Stimulated activated CD4-positive, alpha-beta T cell treated with anti-CD3 and anti-CD28 coated beads, TNF-alpha, amount 100 ng/mL, for 4 hours (primary cell): ENCODE measurements at places on chromosomes 3 and 15.

DNA sequence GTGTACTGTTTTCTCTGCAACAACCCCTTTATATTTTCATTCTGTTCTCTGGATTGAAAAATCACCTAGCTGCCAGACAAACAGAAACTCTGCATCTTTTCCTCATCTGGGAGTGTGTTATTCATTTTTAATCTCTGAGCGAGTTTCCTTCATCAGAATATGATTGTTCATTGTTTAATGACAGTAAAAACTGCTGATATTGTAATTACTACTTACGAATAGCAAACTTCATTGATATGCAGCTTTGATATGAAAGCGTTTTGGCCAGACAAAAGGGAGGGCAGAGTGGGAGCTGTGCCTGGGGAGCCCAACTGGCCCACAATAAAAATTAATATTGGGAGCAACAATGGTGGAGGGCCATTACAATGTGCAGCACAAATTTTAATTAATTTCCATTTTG lies 132.7 kb upstream of the SKOR1 start:
- DNase-seq = no peak

GRCh38 chr3:162702768-162703385 lies 1206.3 kb downstream of the OTOL1 start:
- DNase-seq = no peak

DNA sequence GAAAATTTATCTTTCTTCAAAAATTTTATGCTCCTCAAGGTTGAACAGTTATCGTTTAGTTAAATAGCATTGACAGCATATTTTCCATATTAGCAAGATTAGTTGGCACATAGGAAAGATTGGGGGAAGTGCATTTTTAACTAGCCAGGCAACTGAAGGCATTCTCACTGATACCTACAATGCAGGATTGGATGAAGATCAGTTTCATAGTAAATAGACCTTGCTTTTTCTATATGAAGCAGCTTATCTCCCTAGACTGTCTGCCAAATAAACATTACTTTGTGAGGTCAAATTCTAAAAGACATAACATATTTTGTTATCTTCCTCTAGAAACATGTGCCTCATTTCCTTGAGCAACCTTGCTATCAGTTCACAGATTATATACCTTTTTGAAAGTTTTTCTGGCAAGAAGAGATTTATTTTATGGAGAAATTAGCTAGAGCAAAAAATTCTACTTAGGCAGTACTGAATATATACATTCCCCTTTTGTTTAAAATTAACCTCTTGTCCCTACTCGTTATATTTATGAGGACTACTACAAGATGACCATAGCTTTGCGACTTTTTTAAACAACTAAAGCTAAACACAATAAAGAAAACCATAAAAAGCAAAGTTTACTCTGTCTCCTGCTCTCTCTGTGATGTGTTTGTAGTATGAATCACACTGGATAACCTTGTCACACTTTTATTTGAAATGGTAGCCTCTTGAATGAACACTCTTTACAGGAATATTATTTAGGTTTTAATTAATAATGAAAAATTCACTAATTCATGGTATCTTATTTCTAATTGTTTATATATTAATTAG lies 654.9 kb upstream of the TBL1XR1 start:
- DNase-seq = no peak

DNA sequence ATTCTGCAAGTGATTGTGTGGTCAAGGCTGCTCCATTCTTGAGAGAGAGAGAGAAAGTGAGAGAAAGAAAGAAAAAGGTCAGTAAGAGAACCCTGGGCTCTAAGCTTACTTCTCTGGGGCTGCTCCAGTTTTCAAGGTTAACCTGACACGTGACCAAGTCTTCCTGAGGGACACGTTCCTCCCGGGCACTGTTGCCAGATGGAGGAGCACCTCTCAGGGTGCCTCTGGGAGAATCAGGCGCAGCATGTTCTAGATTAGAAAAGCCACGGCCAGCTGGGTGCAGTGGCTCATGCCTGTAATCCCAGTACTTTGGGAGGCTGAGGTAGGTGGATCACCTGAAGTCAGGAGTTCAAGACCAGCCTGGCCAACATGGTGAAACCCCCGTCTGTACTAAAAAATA lies 60.8 kb downstream of the ITGA11 start:
- no peak for DNase-seq

DNA sequence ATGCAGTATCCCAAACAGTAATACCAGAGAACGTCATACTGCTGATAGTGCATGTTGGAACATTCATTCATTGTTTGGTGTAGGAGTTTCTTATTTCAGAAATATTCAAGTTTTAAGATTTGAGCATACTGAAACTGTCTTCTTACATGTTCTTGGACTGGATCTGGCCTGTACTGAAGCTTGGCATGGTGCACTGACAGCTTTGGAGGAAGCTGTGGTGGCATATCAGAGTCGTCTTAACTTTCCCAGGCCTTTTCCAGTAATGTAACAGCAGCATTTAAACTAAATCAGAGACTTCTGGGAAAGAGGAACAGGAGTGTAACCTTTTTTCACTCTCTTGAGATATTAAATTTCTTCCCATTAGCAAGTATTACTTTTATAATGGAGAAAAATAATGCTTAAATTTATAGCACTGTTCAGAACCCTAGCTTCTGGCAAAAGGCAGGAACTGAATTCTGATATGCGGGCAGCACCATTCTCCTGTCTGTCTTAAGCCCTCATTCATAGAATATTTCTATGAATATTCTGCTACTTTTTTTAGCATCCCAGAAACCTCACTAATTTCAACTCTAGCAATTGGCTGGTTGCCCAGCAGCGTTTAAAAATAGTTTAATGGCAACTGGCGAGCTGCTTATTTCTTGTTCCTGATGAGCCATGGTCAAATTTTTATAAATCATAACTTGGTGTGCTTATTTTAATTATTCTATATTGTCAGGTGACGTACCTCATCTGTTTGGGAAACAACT lies 31.1 kb downstream of the DNAJC13 start:
- DNase-seq = no peak

GRCh38 chr15:88615303-88616107 lies 5.6 kb upstream of the AEN start:
- no peak for DNase-seq

- DNase-seq = no peak
Observed at GRCh38 chr3:187957165-187957581, 196.8 kb upstream of the LPP start.

GRCh38 chr3:31407665-31408064 lies 125.1 kb upstream of the STT3B start:
- DNase-seq = no peak

DNA sequence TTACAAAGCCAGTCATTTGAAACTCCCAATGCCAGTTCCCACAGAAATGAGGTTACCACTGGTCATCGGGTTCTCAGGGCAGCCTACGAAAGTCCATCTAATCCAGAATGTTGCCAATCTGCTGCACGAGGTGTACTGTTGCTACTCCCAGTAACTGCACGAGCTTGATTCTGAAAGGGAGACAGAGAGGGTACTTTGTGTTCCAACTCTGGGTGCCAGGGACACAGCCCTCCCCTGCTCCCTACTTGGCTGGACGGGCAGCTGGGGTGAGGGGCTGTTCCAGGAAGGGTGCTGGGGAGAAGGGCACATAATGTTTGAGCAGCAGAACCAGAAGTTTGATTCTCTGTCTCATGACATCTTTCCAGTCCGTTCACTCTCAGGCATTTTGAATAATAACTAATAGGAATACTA lies 27.1 kb upstream of the OSBPL11 start:
- no peak for DNase-seq

GRCh38 chr3:153093629-153094028 lies 68.4 kb upstream of the RAP2B start:
- no peak for DNase-seq

GRCh38 chr15:86661580-86661979 lies 581.9 kb downstream of the AGBL1 start:
- DNase-seq = no peak

DNA sequence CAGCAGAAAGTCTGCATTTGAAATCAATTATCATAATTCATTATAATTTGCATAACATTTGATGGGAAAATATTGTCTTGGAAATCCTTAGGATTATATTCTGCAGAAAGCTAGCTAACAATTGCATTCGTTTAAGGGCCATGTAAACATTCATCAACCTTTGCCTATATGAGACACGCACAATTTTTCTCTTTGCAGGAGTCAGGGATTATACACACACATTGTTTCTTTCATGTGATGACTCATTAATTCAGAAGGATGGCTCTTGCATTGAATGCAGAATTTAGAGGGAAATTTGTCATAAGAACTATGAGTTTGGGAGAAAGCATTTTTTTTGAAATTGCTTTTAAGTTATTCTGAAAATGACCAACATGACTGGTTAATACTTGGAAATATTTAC lies 844.7 kb downstream of the DIPK2A start:
- no peak for DNase-seq

DNA sequence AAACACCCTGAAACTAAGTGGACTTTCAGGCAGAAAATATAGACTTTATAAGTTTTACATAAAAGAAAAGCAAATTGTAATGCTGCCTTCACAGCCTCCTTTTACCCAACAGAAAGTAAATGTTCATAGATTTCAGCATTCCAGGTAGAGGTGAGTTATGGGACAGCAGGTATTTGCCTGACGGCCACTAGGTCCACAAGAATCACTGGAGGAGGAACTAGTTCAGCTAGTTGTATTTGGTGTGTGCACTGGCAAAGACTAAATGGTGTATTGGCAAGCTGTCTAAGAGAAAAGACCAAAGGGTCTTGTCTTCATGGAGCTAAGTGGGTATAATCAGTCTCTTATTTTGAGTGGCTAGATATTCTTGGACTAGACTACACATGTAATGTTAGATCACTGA lies 34.2 kb downstream of the ZNF654 start:
- no peak for DNase-seq

DNA sequence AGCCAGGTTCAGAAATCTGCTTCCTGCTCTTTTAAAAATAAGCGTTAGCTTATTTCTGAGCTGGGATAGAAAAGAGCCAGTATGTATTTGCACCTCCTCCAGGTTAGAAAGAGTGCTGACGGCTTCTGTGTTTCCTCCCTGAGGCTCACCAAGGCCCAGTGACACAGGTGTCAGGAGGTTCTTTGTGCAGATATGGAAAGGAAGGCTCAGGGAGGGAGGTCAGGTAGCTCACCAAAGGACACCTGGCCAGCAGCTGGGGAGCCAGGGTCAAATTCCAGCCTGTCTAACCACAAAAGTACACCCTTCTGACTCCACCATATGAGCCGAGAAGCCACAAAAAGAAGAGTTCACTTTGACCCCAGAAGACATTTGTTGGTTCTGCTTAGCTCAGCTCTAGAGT lies 201.0 kb upstream of the WNT5A start:
- no peak for DNase-seq

DNA sequence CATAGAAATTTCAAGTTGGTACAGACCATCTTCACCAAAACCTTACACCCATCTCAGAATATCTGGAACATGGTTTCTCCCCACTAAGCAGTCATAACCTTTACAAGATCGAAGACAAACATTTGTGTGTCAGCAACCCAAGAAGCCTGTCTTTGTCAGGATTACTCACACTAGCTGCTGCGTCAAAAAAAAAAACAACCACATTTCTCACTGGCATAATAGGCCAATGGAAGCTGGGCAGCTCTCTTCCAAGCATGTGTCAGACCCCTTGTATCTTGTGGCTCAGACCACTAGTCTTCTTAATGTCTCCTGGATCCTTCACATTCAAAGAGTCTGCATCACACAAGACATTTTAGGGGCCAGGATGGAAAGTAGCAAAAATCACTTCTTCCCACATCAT lies 266.9 kb upstream of the IGF1R start:
- DNase-seq = no peak

GRCh38 chr3:129310111-129311011 lies 31.7 kb downstream of the HMCES start:
- no peak for DNase-seq

- DNase-seq = no peak
Observed at GRCh38 chr15:40175160-40175559, 14.3 kb downstream of the BUB1B start.

GRCh38 chr3:113614402-113614801 lies 82.0 kb downstream of the USF3 start:
- DNase-seq = no peak

DNA sequence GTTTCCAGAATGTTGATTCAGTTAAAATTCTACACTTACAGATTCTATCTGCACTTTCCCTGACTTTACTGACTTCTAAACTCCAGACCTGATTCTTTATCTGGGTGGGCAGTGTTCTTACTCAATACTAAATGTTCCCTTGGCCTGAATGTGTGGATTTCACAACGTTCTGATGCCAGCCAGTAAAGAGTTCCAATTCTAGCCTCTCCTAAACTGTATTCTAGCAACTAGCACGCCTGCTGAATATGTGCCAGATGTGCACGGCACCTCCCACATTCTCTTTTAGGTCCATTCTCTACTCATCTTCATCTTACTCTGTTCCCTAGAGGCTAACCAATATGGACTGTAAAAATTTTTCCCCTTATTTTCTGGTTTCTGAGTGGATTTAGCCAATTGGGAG lies 479.5 kb upstream of the AGTR1 start:
- DNase-seq = no peak

- DNase-seq = no peak
Observed at GRCh38 chr15:100247228-100248225, 94.2 kb downstream of the ADAMTS17 start.

DNA sequence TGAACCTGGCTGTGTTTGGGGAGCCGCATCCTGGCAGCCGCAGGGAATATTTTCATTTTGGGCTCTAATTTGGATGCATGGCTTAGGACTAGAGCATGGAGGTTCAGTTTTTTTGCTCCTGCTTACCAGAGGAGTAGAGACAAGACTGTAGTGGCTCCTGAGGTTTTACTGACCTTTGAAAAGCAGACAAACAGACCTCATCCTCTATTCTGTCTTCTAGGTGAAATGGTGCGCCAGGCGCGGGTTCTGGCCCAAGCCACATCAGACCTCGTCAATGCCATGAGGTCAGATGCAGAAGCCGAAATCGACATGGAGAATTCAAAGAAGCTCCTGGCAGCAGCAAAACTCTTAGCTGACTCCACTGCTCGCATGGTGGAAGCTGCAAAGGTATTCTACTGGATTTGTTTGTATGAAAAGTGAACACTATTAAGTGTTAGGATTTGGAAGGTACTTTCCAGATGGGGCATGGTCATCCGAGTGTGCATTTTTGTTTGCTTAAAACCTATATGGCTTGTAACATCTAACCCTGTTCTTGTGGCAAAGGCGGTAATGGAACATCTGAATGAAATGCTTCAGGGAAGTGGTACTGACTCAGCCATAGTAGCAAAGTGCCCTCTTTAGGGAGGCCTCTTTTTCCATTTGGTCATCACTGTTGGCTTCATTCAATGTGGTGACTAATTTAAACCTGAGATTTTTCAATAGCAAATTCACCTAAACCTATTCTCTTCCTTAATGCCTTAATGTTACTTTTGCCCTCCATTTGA lies 330.7 kb upstream of the TPM1 start:
- no peak for DNase-seq

DNA sequence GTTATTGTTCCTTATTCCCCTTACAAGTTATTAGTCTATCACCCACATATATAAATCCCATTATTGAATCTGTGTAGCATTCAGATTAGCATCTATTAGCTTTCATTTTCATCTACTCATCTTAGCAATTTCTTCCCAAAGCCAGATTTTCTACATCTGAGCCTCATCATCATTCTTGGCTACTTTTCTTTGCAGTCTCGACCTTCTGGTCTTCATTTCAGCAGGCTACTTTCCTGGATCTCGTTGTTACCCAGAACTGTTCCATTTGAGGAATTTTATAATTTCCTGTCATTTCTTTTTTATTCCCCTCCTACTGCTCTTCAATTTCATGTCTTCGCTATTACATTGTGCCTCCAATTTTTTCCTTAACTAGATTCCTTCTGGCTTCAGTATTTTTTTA lies 51.8 kb downstream of the SPRED1 start:
- DNase-seq = no peak

GRCh38 chr3:46030626-46031025 lies 3.3 kb upstream of the XCR1 start:
- DNase-seq = no peak

- no peak for DNase-seq
Observed at GRCh38 chr15:40985541-40986330, 32.5 kb downstream of the CHAC1 start.

- no peak for DNase-seq
Observed at GRCh38 chr15:61764141-61764540, 296.1 kb downstream of the VPS13C start.
